ENCODE measurements at places on chromosomes 5 and 9.

DNA sequence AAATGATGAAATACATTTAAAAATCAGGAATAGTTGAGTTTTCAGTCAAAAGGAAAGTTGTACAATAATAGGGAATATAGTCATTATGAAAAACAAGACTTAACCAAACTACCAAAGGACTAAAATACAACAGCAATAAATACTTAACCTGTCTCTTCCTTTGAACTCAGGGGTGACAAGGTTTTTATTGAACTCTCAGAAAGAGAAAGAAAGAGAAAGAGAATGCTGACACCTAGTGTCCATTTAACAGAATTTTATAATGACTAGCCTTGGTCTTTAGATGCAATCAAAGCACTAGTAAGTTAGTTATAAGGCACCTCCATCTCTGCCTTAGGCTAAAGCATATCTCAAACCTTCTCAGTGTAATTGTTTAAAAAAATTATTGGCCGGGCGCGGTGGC is 47.5 kb downstream of the UIMC1 start:
- no peak for DNase-seq

DNA sequence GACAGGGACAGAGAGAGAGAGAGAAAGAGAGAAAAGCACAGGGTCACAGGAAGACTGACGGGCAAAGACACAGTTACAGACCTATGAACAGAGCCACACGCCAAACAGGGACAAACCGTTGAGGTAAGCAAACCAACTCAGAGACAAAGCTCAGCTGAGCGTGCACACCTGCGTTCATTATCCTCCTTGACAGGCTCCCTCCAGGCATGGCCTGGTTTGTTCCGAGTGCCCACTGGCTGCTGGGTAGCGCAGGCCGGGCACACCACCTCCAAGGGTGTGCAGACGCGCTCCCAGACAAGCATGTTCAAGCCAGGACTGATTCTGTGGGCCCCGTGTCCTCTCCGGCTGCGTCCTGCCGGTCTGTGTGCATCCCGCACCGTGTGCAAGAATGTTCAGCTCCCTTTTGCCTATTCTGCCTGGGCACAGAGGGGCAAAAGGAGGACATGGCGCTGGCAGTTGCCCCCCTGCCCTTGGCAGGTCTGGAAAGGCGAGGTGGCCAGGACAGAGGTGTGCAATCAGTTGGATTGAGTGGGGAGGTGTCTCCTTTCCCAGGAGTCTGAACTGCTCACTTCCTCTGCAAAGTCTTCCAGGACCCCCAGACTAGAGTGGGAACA is 467 bp upstream of the SMIM32 start:
- DNase-seq, result no peak

- no peak for DNase-seq
Measured at GRCh38 chr5:139566611-139567010, 5.5 kb downstream of the UBE2D2 start.

GRCh38 chr5:172661526-172661925 is 20.5 kb downstream of the NEURL1B start:
- no peak for DNase-seq

- DNase-seq, result no peak
Measured at GRCh38 chr5:171867786-171868185, 82.2 kb downstream of the SMIM23 start.

DNA sequence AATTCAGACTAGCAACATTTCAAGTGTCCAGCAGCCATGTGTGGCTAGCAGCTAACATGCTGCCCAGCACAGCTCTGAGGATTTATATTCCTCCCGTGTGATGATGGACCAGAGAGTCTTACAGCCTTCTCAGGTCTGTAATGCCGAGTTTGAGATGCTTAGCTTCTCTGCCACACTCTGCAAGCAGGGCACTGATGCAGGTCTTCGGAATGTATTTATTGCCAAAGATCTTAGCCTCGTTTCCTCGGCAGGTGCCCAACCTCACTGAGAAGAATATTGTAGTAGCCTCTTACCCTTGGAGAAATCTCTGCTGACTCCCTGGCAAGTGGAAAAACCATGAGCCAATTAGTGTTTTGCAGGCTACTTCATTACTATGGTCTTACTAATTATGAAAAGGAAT is 3.7 kb upstream of the RAI14 start:
- DNase-seq, result no peak

- DNase-seq, result no peak
Measured at GRCh38 chr9:77710316-77710715, 62.2 kb upstream of the GNA14 start.

GRCh38 chr5:168347368-168348083 is 56.1 kb downstream of the WWC1 start:
- no peak for DNase-seq

DNA sequence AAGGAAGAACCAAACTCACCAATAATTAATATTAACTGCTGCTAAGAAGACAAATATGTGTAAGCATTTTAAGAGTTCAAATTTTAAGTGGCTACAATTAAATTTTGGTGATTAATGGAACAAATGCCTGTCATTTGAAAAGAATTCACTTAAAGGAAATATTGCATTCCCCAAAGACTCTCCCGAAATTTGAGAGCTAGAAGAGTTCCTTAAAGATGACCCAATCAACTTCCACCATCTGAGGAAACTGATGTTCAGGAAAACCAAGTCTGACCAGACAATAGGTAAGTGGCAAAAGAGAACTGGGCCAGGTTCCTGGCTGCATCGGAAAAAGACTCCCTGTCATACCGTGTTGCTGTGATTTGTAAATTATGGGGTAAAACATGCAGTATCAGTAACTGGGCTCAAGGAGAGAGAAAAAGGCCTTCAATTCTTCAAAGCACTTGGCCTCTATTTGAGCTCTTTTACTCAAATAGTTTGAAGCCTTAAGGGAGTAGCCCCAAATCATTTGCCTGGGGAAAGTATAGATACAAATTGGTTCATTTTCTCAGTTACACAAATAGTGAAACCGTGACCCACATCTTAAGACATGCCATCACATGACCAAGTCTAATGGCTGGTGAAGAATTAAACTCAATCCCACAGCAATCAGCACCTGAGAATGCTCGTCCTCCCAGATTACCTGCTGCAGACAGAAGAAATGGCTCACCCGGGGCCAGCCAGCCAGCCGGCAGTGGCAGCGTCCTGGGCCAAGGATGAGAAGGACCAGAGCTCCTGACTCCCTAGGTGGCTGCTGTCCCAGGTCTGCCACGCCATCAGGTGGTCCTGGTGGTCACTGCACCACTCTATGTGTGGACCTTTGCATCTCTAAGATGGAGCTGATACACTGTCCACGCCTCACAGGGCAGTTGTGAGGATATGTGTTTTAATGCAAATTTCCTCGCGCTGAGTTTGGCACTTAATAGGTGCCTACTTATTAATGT is 162.9 kb downstream of the TTLL11 start:
- no peak for DNase-seq

GRCh38 chr5:14035859-14036503 is 91.5 kb upstream of the DNAH5 start:
- no peak for DNase-seq

- no peak for DNase-seq
Measured at GRCh38 chr5:55037046-55037771, 13.2 kb downstream of the GZMK start.
